A172 (cell line): ENCODE measurements at places on chromosomes 6 and 20.
A peak's percentile ranks its signal among the peaks of the same experiment; 100 is the strongest.

- no peak for DNase-seq
Observed at GRCh38 chr20:55054453-55054852, 579.1 kb downstream of the DOK5 start.

GRCh38 chr20:32622585-32623468, 37.7 kb upstream of the NOL4L start:
- peak; percentile 29 for DNase-seq

GRCh38 chr20:17823409-17824144, 123.8 kb downstream of the BANF2 start:
- DNase-seq, result no peak

DNA sequence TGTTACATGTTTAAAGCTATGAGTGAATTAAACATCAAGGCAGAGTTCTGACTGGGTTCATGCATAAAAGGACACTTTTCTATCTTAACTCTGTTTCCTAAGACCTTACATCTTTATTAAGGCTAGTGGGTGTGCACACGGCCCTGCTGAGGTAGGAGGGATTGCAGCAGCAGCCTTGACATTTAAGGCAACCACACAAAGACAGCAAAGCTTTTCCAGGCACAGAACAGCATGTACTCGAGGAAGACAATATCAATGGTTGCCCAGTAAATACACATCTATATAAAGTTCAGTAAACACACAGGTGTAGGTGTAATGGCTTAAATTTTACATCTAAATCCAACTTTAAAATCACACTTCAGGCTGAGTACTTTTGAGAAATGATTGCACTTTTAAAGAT, 79.8 kb upstream of the LOC128125822 start:
- no peak for DNase-seq

DNA sequence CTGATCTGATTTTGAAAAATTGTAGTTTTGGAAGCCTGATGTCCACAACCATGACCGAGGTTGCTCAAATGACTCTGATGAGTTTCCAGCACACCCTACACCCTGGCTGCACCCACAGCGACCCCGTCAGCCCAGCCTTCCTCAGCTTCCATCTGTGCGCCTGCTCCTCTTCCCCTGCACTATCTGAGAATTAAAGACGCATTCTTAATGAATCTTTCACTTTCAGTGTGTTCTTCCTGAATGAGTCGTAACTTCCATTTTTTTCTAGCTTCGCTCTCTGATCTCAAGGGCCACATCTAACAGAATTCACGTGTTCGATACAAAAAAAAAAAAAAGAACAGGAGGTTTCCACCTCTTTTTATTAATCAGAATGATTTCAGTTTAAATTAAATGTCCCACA, 21.3 kb upstream of the RREB1 start:
- peak; percentile 19 for DNase-seq

DNA sequence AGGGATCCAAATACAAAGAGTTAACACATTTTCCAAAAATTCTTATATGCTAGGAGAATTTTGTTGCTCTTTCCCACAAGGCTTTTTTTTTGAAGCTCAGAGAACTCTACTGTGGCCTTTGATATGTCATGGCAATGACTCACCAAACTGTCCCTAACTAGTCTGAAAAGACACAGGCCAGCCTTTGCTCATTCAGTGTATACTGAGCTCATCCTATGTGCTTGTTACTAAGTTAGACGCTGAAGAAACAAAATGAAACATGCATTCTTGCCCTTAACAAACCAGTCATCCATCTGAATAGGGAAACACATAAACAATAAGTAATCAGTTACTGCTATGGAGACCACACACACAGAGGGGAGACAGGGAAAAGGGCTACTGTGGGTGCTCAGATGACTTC, 291.8 kb downstream of the FOXC1 start:
- DNase-seq, result peak; percentile 21

DNA sequence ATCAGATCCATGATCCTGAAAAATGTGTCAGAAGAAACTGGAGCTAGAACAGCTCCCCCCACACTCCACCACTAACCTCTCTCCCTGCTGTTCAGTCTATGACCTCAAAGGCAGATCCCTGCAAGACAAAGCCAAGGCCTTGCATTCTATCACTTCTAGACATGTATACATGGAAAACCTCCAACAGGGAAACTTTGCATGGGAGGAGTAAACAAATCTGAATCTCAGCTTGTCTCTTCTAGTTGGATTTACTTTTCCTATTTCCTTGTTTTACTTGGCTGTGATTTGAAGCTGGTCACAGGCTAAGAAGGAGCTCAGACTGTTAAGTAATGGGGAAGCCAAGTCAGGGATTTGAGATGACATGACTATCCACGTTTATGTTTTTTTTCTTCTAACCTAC, 456.8 kb upstream of the CHD6 start:
- no peak for DNase-seq

DNA sequence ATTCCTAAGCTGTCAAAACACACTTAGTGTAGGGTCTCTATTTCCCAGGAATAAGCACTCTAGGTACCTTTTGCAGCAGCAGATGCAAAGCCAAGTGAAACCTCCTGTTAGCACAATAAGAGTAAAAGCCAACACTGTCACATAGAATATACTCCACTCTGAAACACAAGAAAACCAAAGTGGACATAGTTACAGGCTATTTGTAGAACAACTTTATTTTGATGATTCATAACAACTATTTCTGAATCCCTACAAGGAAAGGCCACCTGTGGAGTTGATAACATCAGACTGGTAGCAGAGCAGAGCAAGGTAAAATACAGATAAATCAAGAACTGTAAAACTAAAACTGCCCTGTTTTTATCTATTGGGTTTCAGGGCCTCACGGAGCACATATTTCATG, 59.7 kb downstream of the ALDH5A1 start:
- peak; percentile 8 for DNase-seq

GRCh38 chr20:14902432-14903089, 565.1 kb upstream of the FLRT3 start:
- DNase-seq, result no peak

- no peak for DNase-seq
Observed at GRCh38 chr6:79783670-79784394, 152.7 kb downstream of the SH3BGRL2 start.

DNA sequence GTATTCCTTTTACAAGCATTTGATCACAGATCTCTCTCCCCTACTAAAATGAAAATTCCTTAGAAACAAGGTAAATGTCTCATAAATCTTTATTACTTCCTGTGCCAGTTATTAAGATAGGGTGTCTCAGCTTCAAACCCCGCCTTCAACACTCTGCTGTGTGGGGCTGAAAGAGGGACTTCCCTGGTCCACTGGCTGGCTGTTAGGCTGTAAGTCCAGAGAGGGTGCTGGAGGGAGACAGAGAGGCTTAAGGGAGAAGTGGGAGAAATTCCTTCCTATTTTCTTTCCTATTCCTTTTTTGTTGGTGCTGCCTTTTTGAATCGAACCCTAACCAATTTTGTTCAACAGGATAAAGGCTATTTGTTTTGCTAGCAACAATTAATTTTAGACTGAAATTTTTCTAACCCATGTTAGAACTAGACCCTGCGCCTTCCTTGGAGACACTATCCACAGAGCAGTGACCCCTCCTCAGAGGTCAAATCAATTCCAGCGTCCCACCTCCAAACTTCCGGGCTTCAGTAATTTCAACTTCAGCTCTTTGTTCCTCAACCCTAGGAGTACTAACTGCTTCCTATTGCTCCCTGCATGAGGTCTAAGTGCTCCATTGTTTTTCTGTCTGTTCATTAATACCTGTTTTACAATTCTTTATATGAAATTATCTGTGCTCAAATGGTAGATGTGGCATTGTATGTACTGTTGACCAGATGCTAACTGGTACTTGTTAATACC, 207.5 kb upstream of the OPRM1 start:
- peak; percentile 15 for DNase-seq

DNA sequence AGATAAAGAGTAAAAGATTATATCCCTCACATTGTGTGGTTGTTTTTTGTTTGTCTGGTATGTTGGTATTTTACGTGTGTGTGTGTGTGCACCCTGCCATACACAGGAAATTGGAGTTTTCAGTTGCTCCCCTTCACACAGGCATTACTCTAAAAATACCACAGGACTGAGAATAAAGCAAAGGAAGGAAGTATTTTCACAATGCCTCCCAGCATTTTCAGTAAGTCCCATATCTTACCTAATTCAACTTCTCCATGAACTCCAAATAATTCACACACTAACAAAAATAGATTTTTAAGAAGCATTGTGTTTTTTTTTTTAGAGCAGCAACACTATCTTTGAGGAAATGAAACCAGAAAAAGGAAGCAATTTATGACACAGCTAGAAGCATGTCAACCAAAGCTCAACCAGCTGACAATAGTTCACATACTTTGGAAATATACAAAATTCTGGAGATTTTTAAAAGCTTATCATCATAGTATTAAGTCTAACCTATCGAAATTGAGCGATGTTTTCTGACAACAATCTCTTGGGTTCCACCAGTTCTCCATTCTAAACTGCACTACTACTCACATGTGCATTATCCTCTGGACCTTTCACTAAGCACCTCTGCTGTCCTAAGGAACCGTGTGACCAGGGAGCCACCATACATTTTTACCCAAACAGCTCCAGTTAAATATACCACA, 2.1 kb downstream of the UBE2J1 start:
- DNase-seq, result no peak

- DNase-seq, result no peak
Observed at GRCh38 chr6:150084426-150084825, 15.5 kb upstream of the ULBP3 start.

GRCh38 chr6:43267619-43268354, 24.5 kb downstream of the TTBK1 start:
- DNase-seq, result no peak
